ENCODE measurements at places on chromosomes 5 and 9.

GRCh38 chr9:110105107-110105506 lies 102.9 kb downstream of the C9orf152 start:
- DNase-seq, result no peak

- no peak for DNase-seq
Observed at GRCh38 chr5:91182763-91183162, 200.4 kb downstream of the ARRDC3 start.

DNA sequence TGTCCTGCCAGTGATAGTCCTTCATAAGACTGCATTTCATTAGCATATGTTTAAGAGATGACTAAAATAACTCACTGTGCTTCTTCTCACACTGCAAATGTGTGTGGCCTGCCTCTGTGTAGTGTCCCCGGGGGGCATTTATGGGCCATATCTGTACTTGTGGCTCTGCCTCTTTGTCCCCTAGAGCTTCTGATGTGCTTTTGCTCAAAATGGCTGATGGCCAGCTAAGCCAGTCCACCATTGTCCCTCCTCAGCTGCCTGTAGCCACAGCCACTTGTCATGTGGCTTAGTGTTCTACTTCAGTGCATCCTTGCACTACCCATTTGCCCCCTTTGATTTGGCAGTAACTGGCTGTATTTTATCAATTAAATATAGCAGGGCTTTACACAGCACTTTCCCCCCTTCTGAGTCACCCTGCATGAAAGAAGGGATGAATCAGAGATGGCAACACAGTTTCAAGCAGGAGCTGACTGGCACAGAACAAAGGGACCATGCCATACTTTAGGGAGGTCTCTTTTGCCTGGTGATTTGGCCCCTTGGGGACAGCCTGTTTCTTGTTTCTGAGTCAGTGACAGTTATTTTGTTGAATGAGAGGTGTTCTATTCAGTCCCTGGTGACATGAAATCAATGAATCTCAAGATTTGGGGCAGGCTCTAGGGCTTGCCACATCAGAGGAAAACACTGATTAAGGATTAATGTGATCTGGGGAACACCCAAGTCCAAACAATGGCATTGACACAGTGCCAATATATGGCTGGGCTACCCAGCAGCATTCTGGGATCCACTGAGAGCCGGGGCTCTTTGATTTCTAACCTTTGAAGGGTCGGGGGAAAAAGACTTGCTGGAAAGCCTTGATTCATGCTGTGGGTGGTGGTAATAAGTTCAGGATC lies 245.5 kb downstream of the SMARCA2 start:
- no peak for DNase-seq

GRCh38 chr5:120016717-120017382 lies 387.5 kb downstream of the FAM170A start:
- DNase-seq, result no peak

- DNase-seq, result no peak
Observed at GRCh38 chr5:67673180-67673579, 476.6 kb upstream of the CD180 start.

DNA sequence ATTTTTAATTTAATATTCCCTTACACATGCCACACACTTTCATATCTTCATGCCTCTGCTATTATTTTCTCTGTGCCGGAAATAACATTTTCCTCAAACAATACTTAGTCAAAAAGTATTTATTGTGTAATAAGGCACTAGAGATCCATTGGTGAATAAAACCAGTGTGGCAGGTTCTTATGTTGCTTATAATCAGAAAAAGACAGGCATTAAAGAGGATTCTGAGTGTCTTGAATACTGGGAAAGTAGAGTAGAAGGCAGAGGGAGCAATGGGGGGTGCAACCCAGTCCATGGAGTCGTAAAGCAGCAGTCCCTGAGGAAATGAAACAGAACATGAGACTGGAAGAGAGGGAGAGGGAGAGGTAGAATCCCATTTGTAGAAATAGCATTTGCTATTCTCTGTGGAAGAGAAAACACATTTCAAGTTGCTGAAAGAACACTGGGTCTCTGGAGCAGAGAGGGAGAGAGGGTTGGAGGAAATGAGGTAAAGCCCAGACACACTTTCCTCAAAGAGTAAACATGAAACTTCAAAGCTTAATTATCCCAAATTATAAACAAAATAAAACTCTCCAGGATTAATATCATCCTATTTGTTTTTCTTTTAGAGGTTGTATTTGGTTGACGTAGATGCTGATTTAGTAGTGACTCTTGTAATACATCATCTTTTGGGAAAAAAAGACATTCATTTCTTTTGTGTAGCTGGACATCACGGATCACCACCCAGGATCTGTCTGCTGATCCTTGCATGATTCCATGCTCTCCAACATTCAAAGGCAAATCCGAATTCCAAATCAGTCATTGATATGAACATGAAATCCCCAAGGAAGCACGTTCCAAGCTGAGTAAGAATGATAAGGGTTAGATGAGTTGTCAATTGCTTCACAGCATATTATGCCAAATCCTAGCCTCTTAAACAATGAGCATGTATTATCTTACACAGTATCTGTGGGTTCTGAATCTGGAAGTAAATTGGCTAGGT lies 37.4 kb upstream of the GRAMD2B start:
- DNase-seq, result no peak

Data from left ventricle myocardium superior (tissue), 1 donor.